ENCODE measurements at places on chromosomes 11 and 22. TPM values are rescaled to one million over a fixed set of nuclear protein-coding genes. Genes with fewer than 3 reads are reported as not detected.

DNA sequence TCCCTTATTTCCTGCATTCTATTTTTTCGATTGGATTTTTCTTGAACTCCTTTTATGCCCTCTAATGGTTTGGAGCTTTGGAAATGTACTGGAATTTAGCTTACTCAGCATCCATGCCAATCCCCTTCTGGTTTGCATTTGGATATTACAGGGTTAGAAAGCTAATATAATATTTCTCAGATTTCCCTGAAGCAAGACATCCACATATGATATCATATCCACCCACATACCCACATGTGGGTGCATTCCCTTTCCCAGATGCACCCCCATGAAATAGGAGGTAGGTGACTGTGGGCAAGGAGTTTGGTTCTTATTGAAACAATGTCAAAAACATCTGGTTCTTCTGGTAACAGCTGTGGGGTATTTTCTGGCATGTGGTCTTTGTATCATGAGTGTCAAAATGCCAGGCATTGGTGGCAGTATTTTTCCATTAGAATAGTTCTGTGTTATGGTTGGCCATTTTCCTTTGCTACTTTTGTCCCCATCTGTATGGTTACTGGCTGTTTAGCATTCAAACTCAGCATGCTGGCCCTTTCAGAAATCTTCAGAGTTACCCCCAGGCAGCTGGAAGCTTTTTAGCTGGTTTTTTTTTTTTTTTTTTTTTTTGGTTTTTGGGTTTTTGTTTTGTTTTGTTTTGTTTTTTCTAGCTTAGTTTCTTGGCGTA is 32.7 kb upstream of the DDX10 start:
- no peak overlapping the region for H3K27ac ChIP-seq
- H3K4me3 ChIP-seq, result no peak overlapping the region
- H3K4me1 ChIP-seq, result no peaks in the 10 kb centered on the region
- DNase-seq, result no peak
- no peaks in the 10 kb centered on the region for H3K36me3 ChIP-seq
- H3K27me3 ChIP-seq, result no peaks in the 10 kb centered on the region

DNA sequence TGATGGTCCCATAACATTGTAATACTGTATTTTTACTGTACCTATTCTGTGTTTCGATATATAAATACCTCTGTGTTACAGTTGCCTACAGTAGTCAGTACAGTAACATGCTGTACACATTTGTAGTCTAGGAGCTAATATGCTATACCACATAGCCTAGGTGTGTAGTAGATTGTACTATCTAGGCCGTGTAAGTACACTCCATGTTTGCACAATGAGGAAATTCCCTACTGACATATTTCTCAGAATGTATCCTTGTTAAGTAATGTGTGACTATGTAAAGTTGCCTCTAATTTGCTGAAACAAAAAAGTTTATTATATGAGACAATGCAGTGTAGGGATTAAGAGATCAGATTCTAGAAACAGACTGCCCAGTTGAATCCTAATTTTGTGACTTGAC is 21.3 kb downstream of the CAPRIN1 start:
- H3K4me3 ChIP-seq, result no peak overlapping the region
- H3K36me3 ChIP-seq, result peaks cover 7% of the 10 kb centered on the region
- H3K27ac ChIP-seq, result no peak overlapping the region

- peak overlapping the region; percentile 36 for H3K4me3 ChIP-seq
- H3K36me3 ChIP-seq, result no peaks in the 10 kb centered on the region
- H3K27ac ChIP-seq, result no peak overlapping the region
- H3K4me1 ChIP-seq, result no peaks in the 10 kb centered on the region
- H3K27me3 ChIP-seq, result no peaks in the 10 kb centered on the region
- peak; percentile 59 for DNase-seq
These were observed 32.6 kb downstream of the RRP8 start for GRCh38 chr11:6570691-6571427.

- H3K27ac ChIP-seq, result no peak overlapping the region
- H3K4me3 ChIP-seq, result no peak overlapping the region
- DNase-seq, result peak; percentile 66
- no peaks in the 10 kb centered on the region for H3K36me3 ChIP-seq
These were observed 245.9 kb downstream of the MIAT start for GRCh38 chr22:26903030-26903856.

- H3K4me1 ChIP-seq, result no peaks in the 10 kb centered on the region
- no peaks in the 10 kb centered on the region for H3K36me3 ChIP-seq
- H3K27me3 ChIP-seq, result no peaks in the 10 kb centered on the region
These were observed 83.7 kb upstream of the CHRM4 start for GRCh38 chr11:46475051-46475925.

DNA sequence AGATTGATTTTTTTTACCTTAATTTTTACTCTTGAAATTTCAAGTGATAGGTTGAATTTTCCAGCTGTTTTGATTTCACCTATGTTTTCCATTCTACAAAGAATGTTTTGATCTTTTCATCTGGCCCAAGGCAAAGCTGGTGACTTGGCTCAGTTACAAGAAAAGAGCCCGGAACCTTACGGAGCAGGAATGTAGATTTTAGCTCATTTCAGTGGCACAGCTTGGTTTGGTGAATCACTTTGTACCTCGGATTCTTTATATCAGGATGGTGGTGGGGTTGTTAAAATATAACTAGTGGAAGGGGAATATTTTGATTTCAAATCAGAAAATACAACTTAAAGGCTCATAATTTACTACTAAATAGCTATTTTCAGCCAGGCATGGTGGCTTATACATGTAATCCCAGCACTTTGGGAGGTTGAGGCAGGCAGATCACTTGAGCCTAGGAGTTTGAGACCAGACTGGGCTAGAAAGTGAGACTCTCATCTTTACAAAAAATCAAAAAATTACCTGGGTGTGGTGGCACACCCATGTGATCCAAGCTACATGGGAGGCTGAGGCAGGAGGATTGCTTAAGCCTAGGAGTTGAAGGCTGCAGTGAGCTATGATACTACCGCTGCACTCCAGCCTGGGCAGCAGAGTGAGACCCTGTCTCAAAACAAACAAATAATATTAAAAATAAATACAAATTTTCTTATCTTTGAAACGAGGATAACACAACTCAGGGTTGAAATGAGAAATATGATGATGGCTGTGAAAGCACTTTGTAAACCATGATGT is 9.4 kb upstream of the GRIK4 start:
- no peak overlapping the region for H3K27ac ChIP-seq
- H3K27me3 ChIP-seq, result no peaks in the 10 kb centered on the region
- no peak for DNase-seq
- H3K36me3 ChIP-seq, result no peaks in the 10 kb centered on the region

MMP12 gene
- not detected for total RNA-seq

PLA2G3 gene
- total RNA-seq, result not detected

C11orf16 gene
- total RNA-seq, result 0.91 TPM
